ENCODE measurements at places on chromosomes 5 and 9.

- no peak for DNase-seq
Measured at GRCh38 chr5:168984135-168984675, 316.7 kb downstream of the SLIT3 start.

GRCh38 chr5:62256161-62257019 lies 49.6 kb upstream of the KIF2A start:
- no peak for DNase-seq

- DNase-seq = no peak
Measured at GRCh38 chr5:137392261-137392660, 106.9 kb downstream of the SPOCK1 start.

DNA sequence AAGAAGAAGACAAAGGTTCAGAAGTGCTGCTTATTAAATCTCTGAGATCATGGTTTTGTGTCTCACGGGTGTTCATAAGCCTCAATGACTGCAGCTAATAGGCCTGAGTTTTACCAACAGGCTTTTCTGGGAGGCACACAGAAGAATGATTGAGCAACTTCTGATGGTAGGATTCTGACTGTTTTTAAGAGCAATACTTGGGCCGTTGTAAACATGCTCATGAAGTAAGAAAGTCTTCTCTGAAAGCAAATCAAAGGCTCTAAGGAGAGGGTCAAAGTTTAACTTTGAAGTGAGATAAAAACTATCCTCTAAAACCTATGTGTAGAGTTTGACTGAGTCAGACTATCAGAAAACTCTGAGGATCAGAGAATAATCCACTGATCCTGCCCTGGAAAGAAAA lies 390.9 kb upstream of the DAB2 start:
- DNase-seq = no peak
